ENCODE measurements at places on chromosomes 16 and 17. TPM values are rescaled to one million over a fixed set of nuclear protein-coding genes. Genes with fewer than 3 reads are reported as not detected.

KRTAP9-4 gene
- total RNA-seq, result not detected

GRCh38 chr16:69217433-69217832 is 30.5 kb downstream of the SNTB2 start:
- no peak for DNase-seq

- DNase-seq, result no peak
These were observed 5.1 kb downstream of the BPTF start for GRCh38 chr17:67830440-67830839.

PLXDC1 gene
- 2.9 TPM for total RNA-seq

DNA sequence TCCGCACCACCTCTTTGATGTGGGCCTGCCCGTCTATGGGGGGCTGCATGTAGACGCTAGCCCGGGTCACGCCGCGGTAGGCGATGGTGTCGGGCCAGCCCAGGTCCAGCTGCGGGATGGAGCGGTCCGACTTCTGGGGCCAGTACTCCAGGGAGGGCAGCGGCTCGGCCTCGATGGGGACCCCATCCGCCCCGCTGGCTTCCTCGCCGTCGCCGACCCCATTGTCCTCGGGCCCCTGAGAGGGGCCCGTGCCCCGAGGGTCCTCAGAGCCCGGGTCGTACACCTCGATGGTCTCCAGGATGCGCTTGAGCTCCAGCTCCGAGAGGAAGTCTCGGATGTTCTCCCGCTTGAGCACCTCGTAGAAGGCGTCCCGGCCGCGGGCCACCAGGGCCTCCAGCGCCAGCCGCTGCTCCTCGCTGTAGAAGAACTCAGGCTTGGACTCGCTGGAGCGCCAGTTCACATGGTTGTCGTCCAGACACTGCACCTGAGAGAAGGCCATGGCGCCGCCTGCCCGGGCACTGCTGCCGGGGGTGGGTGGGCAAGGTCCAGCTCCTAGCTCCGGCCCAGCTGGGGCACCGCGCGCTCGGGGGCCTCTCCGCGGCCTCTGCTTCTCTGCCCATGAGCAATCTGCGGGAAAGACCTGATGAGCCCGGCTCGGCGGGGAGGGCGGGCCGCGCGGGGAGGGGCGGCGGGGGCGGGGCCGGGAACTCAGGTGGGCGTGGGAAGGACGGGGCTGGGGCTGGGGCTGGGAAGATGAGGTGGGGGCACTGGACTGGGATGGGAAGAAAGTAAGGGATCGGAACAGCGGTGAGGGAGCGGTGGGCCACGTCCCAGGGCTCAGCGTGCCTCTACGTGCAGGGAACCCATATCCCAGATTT is 782 bp downstream of the FAM83G start:
- DNase-seq, result no peak

DNA sequence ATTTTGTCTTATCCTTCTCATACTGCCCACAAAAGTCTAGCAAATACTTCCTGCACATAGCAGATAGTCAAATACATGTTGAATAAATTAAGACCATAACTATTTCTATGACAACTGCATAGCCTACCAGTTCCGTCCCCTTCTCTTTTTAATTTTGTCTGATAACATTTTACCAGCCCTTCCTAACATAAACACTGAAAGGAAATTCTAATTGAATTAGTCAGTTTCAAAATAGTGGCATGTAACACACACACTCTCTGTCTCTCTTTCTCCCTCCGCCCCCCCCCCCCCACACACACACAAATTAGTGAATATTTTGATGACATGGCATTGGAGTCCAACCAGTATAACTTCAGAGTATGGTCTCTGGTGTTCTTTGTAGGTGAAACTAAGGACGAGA is 41.8 kb downstream of the TNRC6C start:
- no peak for DNase-seq

DNA sequence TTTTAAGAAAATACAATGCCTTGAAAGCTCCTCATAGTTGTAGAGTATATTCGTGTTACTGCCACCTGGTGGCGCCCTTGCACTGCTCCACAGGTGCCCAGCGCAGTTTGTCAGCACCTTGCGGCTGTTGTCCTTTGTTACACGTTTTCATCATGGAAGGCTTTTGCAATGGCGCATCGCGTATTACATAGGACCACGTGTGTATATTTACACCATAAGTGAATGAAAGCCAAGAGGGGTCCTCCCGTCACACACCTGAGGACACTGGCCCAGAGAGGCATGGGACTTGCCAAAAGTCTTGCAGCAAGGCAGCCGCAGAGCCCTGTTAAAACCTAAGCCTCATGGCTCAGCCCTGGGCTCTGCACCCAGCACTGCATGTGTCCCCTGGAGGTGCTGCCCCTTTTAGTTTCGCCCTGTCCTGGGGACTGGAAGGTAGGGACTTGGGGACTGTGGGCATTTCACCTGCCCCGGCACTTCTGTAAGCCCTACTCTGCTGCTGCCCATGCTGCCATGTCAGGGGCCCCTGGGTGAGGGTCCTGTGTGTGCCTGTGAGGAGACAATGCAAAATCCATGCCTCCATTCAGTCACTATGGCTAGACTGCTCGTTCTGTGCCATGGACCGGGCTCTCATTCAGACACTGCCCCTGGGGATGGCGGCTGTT is 24.3 kb downstream of the POLR3E start:
- peak; percentile 54 for DNase-seq

GRCh38 chr17:75524269-75524969 is 1.1 kb upstream of the LLGL2 start:
- no peak for DNase-seq

EIF3CL gene
- total RNA-seq, result 31.5 TPM

DNA sequence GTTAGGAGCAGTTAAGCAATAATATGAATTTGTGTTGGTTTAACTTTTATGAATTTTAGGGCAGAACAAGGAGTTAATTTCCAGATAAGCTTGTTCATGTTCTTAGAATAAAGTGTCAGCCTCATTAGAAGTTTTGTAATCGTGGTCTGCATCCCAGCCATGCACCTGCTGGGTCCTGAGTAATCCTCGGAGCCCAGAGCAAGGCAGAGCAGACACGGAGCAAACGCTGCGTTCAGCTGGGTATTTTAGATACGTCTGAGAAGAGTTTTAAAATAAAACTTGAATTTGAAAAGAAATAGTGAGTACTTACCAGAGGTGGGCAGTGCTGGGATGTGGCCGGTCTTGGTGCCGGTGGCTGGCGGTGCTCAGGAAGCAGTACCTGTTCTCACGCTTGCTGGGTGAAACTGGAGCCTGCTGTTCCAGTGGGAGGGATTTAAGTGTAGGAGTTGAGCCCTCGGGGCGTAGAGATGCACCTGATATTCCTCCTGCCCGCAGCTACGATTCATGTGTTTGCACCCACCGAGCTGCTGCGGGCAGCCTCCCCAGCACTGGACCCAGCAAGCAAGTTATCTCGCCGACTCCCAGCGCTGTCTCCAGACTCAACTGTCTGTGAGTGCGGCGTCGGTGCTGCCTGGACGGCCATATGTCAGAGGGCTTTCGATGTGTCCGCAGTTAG is at the start of gene ZNF750:
Gene ZNF750, minus strand, starts transcription at position 406 of the 676 bp plus-strand sequence. CDS start 7,568 bp downstream, outside the sequence.
- peak; percentile 78 for DNase-seq

DNA sequence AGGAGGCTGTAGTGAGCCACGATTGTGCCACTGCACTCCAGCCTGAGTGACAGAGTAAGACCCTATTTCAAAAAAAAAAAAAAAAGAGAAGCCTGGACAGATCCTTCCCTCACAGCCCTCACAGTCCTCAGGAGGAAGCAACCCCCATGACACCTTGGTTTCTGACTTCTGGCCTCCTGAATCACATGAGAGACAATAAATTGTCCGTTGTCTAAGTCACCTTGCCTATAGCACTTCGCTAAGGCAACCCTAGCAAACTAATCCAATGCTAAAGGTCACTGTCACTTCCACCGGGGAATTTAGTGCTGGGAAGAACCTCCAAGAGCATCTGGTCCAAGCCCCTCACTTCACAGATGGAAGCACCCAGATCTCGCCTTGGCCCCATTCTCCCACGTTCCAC is 18.9 kb upstream of the SLC39A11 start:
- DNase-seq, result no peak

GRCh38 chr16:25796239-25796638 is 104.5 kb downstream of the HS3ST4 start:
- DNase-seq, result no peak

DNA sequence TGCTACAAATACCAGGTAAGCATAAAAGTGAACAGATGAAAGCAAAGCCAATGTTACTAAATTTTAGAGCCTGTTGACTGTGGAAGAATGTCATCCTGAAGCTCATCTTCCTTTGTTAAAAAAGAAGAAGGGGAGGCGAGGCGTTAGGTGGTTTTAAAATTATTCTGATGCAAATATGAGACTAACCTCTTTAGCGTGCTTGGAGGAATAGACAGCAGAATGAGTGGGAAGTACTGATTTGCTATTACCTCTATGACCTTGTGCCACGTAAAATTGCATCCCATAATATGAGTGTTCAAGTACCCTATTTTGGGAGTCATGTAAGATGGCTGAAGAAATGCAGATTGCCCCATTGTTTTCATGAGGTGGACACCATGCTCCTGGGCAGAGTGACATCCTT is 95.7 kb downstream of the ELAC2 start:
- no peak for DNase-seq

DNA sequence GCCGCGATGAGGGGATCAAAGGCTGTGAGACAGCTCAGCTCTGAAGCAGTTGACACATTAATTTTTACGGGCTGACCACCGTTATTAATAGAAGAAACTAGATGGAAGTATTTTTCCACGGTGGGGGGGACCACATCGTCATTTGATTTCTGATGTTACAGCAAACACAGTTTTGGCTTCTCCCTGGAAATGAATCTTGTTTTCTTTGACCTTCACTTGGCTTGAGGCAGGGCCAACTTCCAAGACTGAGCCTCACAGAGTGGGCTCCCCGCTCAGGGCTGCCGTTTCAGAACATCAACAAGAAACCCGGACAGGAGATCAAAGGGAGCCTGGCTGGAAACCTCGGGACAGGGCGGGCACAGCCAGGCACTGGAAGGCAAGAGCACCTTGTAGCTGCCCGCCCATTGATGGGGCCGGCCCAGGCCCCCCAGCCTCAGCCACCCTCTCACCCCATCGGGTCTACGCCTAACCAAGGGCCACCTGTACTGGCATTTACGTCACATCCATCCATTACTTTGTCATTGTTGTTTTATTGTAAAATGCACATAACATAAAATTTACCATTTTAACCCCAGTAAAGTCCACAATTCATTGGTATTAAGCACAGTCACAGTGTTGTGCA is 124.6 kb downstream of the C16orf95 start:
- no peak for DNase-seq

TMC5 gene
- total RNA-seq, result 22.1 TPM

GRCh38 chr16:49510654-49511305 is 137.2 kb downstream of the C16orf78 start:
- DNase-seq, result no peak

- no peak for DNase-seq
These were observed 9.9 kb downstream of the ANKRD40 start for GRCh38 chr17:50697663-50698272.

- no peak for DNase-seq
These were observed 11.7 kb upstream of the COX10 start for GRCh38 chr17:14057591-14057990.

- DNase-seq, result no peak
These were observed 9.5 kb downstream of the NLRC5 start for GRCh38 chr16:56998861-56999260.

- DNase-seq, result no peak
These were observed 38.9 kb upstream of the HELZ start for GRCh38 chr17:67283731-67284516.

NEUROD2 gene
- not detected for total RNA-seq

- no peak for DNase-seq
These were observed 410.0 kb upstream of the SOX9 start for GRCh38 chr17:71710816-71711215.

KCNG4 gene
- not detected for total RNA-seq

DYNC1LI2 gene
- total RNA-seq, result 92.7 TPM

EFCAB13 gene
- total RNA-seq, result 3.2 TPM

DNA sequence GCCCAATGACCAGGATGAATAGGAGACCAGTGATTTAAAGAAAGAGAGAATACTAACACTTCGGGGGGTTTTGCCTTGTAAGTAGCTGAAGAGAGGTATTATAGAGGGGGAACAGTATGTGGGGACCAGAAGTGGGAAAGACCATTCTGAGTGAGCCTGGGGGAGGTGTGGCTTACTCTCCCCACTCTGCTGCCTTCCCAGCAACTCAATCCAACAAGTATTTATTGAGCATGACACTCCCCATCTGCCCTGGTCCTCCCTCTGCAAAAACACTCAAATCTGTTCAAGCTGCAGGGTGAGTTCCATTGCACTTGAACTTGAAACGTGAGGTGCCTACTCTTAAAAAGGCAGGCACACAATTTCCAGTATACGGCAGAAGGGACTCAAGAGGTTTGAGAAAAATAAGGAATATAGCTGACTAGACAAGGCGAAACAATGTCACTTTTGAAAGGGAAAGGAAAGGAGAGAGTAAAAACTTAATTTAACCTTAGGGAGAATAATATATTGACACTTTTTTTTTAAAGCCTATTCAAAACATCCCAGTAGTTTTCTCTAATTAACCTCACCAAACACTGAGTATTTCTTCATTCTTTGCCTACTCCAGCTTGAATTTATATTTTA is 8.2 kb downstream of the FAM117A start:
- no peak for DNase-seq

VTN gene
- not detected for total RNA-seq

- no peak for DNase-seq
These were observed 54.3 kb upstream of the CNTNAP4 start for GRCh38 chr16:76222853-76223252.
